Left lung (tissue), 14 donors: ENCODE measurements at places on chromosomes 16 and 17. TPM values are rescaled to one million over a fixed set of nuclear protein-coding genes. Genes with fewer than 3 reads are reported as not detected.

CHST4 gene
- total RNA-seq: 0.12 TPM

CCL1 gene
- total RNA-seq: not detected

CEP95 gene
- 26.3 TPM for total RNA-seq

DNA sequence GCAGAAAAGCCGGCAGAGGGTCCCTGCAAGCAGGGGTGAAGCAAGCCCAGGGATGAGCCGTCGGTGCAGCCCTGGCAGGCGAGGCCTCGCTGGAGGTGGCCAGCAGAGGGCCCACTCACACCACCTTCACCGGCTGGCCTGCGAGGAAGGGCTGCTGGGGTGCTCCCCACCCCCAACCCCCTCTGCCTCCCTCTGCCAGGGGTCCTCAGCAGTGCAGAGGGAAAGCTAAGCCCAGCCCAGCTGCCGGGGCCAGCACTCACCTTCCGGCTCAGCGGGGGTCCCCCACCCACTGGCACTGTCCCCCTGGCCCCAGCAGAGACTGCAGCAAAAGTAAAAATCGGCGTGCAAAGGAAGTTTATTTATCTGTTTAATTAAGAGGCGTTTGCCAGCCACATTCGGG is 113.4 kb downstream of the ENGASE start:
- H3K27me3 ChIP-seq: peaks cover 100% of the 10 kb centered on the region
- H3K4me1 ChIP-seq: no peaks in the 10 kb centered on the region
- H3K27ac ChIP-seq: no peak overlapping the region
- no peak overlapping the region for H3K4me3 ChIP-seq
- no peaks in the 10 kb centered on the region for H3K36me3 ChIP-seq
- no peak for DNase-seq

GRCh38 chr16:53576210-53576609 is 73.2 kb upstream of the AKTIP start:
- no peak overlapping the region for H3K27ac ChIP-seq
- no peaks in the 10 kb centered on the region for H3K27me3 ChIP-seq
- H3K4me3 ChIP-seq: no peak overlapping the region
- H3K4me1 ChIP-seq: no peaks in the 10 kb centered on the region
- no peak for DNase-seq

CSH1 gene
- not detected for total RNA-seq

DNA sequence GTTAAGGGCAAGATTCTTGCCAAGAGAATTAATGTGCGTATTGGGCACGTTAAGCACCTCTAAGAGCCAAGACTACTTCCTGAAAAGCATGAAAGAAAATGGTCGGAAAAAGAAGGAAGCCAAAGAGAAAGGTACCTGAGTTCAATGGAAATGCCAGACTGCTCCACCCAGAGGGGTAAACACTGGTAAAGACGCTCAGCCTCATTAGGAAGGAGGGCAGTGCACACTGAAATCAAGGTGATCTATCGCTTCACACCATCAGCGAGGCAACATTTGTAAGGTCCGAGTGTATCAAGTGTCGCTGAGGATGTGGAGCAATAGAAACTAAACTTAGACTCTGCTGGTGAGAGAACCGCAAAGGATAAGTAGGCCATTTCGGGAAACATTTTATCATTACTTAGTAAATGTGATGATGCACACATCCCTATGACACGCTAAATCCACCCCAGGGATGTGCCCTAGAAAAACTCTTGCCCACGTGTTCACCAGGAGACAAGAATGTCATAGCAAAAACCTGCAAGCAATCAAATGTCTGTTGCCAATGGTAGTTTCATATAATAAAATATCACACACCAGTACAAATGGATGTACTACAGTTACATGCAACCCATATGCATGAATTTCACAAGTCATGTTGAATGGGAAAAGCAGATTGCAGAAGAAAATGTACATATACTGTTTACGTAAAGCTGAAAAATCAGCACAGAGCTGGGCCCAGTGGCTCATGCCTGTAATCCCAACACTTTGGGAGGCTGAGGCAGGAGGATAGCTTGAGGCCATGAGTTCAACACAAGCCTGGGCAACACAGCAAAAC is 23.6 kb downstream of the CNTROB start:
- H3K27me3 ChIP-seq: no peaks in the 10 kb centered on the region
- no peak for DNase-seq
- no peaks in the 10 kb centered on the region for H3K36me3 ChIP-seq
- H3K4me3 ChIP-seq: no peak overlapping the region

DNA sequence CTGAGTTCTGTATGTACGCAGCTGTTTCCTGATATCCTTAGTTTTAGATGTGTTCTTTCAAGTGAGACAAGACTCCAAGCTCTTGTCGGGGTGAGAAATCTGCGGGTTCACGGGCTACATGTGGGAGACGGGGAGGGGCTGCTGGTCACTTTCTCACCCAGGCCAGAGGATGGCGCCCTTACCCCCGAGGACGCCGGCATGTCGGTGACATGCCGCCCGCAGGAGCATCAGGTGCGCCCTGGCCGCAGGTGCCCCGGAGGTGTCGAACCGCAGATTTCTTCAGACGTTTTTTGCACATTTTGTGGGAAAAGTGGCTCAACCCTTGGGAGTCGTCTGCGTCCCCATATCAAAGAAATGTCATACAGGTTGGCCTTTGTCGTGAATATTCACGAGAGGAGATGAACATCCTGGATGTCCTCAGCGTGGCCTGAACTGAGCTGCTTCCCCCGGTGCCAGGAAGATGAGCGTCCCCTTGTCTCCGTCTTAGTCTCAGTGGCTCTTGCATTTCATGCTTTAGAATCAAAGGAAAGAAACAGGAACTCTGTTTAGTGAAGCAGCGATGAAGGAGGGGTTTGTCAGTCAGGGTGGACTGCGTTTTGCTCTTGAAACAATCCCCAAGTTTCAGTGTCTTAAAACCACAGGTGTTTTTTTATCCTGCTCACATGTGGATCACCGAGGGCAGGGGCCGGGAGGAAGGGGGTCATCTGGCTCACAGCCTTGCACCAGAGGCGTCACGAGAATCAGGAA is 75.4 kb upstream of the ZNF750 start:
- H3K27me3 ChIP-seq: no peaks in the 10 kb centered on the region
- H3K4me1 ChIP-seq: no peaks in the 10 kb centered on the region
- H3K36me3 ChIP-seq: peaks cover 38% of the 10 kb centered on the region
- peak; percentile 53 for DNase-seq
- no peak overlapping the region for H3K27ac ChIP-seq
- no peak overlapping the region for H3K4me3 ChIP-seq

DNA sequence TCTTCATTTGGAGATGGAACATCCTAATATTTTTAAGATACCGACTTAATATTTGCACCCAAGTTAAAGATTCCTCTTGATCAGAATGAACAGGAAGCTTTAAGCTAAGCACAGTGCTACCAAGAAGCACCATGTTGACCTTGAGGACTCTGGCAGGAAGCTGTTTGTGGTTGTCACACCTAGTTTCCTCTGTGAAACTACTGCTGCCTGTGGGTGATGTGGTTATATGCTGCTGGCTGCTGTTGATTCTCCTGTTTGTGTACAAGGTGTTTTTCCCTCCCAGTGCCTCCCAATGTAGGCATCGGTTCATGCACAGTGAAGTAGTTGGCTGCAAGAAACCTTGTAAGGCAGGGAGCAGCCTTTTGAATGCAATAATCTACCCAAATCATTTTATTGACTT is 23.4 kb downstream of the RBL2 start:
- no peak for DNase-seq
- peaks cover 92% of the 10 kb centered on the region for H3K36me3 ChIP-seq
- no peak overlapping the region for H3K4me3 ChIP-seq
- peak overlapping the region; percentile 39 for H3K27ac ChIP-seq
- H3K27me3 ChIP-seq: no peaks in the 10 kb centered on the region
- no peaks in the 10 kb centered on the region for H3K4me1 ChIP-seq

STUB1 gene
- 103 TPM for total RNA-seq

- no peak for DNase-seq
- H3K36me3 ChIP-seq: no peaks in the 10 kb centered on the region
- no peaks in the 10 kb centered on the region for H3K4me1 ChIP-seq
- no peak overlapping the region for H3K4me3 ChIP-seq
- H3K27me3 ChIP-seq: no peaks in the 10 kb centered on the region
Observed at GRCh38 chr17:9044772-9045463, 23.6 kb downstream of the NTN1 start.

PRAC2 gene
- total RNA-seq: not detected

GRCh38 chr16:67948015-67948414 is 4.1 kb upstream of the LCAT start:
- H3K27ac ChIP-seq: no peak overlapping the region
- DNase-seq: no peak
- no peaks in the 10 kb centered on the region for H3K27me3 ChIP-seq
- H3K4me1 ChIP-seq: no peaks in the 10 kb centered on the region
- no peak overlapping the region for H3K4me3 ChIP-seq

KRTAP1-1 gene
- not detected for total RNA-seq
